ENCODE measurements at places on chromosomes 12 and 14.
A peak's percentile ranks its signal among the peaks of the same experiment; 100 is the strongest.

GRCh38 chr12:48092611-48093010 is 13.3 kb downstream of the SENP1 start:
- DNase-seq = no peak

- no peak for DNase-seq
Observed at GRCh38 chr12:106042037-106042436, 96.7 kb downstream of the NUAK1 start.

DNA sequence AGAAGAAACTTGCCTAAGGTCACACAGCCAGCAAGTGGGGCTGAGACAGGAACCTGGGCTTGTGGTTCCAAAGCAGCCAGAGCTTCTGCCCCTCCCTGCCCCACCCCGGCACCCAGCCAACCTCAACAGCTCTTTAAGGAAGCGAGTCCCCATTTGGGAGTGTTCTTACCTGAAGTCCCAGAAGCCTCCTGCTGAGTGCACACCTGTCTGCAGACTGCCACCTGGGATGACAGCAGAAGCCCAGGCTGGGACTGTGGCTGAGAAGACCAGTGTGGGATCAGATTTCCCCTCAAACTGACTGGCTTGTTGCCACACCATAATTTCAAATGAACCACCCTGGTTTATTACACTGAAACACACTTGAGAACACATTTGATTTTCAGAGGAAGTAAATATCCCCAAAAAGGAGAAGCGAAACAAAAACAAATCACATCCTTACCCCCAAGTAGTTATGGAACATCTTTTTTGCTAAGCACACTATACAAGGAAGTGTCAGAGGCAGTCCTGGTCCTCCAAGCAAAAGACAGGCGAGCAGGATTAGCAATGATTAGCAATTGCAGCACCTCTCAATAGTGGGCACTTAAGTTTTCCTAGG is 6.3 kb upstream of the RIN3 start:
- DNase-seq = peak; percentile 53

DNA sequence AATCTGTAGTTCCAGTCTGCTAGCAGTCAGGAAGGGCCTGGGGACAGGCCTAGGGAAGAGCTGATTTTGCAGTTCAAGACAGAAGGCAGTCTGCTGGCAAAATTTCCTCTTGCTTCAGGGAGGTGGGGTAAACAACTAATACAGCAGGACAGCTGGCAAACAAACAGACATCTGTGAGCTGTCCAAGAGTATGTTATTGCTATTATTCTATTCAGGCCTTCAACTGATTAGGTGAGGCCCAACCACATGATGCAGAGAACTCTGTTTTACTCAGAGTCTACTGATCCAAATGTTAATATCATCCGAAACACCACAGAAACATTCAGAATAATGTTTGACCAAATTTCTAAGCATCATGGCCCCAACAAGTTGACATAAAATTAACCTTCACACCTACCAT is 161.0 kb upstream of the E2F7 start:
- DNase-seq = no peak

DNA sequence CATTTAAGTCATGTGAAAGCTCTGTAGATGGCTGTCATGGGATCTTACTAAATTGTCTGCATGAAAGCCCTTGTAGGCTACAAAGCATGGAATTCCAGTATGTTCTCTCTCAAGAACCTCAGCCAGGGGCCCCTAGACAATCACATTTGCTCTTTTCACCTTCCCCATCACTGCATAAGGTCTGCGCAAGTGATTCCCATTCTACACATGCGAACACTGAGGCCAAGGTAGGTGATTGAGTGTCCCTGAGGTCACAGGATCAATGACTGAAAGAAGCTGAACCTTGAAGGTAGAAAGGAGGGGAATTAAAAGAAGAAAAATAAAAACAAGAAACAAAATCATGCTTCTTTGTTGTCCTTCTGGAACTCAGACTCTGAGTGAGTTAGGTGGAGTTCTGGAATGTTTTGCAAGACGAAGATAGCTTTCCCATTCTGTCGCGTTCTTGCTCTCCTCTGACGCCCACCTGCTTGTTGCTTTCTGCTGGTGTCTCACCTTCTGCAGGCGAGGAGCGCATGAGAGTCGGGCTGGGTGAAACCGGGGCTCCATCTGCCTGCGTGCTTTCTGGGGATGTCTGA is 79.9 kb downstream of the SPRING1 start:
- DNase-seq = no peak

DNA sequence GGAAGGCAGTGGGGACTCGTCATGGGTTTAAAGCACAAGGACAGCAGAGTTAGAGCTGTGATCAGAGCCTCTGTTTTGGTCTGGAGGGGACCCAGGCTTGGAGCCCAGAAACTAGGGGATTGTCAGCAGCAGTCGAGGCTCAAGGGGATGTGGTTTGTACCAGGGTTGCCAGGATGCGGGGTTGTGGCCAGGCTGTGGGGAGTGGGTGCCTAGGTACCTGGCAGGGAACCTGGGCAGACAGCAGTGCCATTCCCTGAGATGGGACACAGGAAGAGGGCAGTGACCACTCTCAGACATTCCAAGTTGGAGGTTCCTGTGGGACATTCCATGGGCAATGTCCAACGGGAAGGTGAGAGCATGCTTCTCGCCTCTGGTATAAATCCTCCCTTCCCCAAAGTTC is 222.3 kb downstream of the SLC41A2 start:
- no peak for DNase-seq

GRCh38 chr14:32077081-32078022 is at the start of gene ARHGAP5:
ARHGAP5 (plus strand) TSS chr14:32077304; CDS start chr14:32090670, 13,366 bp downstream.
- no peak for DNase-seq

DNA sequence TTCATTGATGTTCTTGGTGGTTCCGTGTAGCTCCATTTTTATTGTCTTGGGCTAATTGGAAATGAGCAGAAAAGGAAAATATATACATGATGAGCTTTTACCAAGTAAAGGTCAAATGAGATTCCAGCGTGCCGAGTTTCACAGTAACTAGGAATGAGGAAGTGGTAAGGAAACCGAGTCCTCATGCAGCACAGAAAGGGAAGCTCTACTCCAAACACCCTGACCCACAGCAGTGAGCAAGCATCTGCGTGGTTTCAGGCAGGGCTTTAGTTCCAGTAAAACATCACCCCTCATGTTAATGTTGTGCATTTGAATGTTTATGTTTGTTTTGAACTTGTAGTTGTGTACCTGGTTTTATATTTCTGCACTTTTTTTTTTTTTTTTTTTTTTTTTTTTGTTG is 208.0 kb downstream of the SLC41A2 start:
- peak; percentile 47 for DNase-seq

DNA sequence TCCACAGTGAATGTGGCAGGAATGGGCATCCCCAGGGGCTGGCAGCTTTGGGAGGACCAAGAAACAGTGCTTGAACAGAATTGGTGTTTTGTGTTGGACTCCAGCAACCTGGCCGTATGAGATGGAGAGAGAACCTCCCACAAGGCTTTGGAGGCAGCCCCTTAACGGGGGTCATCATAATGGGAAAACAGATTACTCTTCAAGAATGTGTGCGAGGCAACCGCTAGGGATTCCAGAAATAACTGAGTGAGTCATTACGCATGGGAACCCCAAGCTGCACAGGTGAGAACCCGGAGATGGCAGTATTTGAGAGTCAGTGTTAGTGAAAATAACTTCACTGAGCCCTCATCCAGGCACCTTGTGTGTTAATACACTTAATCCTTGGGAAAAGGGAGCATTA is 567.8 kb upstream of the TBX3 start:
- no peak for DNase-seq

DNA sequence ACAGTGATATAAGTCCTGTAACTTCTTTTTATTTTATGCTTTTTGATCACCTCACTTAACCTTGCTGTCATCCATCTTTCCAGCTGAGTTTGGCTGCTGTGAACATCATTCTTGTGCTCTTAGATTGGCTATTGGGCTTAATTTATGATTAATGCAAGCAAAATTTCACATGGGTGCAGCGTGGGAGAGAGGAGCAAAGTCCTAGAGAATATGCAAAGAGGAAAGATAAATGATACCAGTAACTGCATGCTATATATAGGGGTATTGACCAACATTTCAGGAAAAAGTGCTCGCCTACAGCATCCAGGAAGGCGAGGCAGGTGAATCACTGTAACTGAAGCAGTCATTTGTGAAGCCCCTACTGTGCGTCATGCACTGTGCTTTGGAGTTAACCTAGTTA is 153.1 kb downstream of the TMTC2 start:
- DNase-seq = no peak

GRCh38 chr12:115891556-115892164 is 385.8 kb downstream of the MED13L start:
- DNase-seq = peak; percentile 21

DNA sequence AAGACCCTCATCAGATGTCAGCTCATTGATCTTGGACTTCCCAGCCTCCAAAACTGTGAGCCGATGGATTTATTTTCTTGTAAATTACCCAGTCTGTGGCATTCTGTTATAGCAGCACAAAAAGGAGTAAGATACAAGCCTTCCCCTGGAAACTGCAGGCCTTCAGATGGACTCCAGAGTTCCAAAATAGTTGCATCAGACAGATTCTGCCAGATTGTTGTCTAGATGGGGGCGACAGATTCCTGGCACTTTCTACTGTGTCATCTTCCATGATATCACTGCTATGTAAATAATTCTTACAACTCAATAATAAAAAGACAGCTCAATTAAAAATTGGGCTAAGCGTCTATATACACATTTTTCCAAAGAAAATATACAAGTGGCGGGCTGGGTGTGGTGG is 17.2 kb upstream of the MARK3 start:
- no peak for DNase-seq

- peak; percentile 6 for DNase-seq
Observed at GRCh38 chr14:106372870-106373652, 846.7 kb downstream of the TMEM121 start.

GRCh38 chr14:83491091-83491490 is 1957.4 kb upstream of the SEL1L start:
- DNase-seq = no peak

DNA sequence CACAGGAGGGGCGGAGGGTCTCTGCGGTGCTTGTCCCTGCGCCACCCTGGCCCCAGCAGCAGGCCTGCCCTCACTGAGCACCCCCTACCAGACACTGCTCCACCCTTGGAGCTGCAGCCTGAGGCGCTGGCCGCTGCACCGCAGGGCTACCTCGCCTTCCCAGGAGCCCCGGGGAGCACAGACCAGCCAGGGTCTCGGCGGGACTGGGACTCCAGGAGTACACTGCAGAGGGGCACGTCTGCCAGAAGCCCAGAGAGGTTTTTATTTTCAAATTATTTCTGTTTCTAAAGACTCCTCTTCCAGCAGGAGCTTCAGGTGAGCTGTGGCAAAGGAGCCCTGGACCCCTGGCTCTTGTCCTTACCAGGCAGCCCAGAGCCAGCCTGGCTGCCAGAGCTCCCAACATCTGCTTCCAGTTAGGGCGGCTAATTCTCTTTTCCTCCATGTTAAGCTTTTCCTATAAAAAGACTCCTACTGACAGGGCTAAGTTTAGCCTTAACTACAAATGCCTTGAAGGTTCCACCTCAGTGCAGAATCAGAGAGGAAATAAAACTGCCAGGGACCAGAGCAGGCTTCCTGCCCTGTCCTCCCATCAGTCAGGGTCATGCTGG is 26.4 kb downstream of the DEGS2 start:
- DNase-seq = no peak

DNA sequence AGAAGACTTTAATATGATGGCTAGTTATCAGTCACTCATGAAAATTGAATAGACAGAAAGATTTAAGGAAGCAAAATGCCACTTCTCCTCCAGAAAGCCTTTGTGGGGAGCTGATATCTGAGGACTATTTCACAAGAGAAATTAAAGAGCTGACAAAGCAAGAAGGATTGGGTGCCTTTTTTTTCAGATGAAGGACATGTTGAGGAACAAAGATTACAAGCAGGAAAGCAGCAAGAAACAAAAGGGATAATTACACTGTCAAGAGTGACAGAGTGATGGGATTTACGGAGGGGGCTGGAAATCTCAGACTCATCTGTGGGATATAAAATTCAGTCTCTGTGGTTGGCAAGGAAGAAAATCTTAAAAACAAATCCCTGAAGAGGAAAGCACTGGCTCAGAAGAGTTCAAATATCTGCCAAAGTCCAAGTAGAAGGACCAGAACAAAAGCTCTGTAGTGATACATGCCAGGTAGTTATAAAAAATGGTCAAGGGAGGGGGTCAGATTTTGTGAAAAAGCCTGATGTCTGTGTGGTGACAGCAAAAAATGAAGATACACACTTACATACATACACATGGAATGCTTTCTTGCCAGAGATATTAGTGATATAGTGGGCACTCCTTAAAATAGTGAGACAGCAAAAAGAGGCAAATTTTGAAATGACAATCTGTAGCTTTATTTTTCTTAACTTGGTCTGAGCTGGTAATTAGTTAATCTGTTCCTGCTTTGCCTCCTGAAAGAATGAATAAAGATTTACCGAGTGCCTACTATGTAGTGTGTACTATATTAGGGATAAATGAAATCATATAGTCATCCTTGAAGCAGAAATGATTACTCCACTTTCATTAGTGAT is 62.9 kb downstream of the EPS8 start:
- peak; percentile 57 for DNase-seq
